ENCODE measurements at places on chromosomes 6 and 20.

DNA sequence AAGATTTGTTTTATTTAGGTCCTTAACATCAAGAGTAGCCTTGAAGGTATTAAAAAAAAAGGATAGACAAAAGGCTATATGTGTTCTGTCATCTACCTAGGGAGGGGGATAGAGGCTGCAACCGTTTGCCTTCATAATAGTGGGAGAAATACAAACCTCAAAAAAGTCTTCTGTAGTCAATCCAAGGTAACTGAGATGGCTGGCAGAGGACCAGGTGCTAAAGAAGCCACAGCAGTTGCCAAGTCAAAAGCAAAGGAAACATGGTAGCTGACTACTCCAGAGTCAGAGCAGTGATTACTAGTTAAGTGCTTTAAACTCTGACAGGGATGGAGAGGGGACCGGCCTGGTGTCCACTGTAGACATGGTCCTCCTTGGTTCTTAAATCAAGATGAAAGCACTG is 249.4 kb downstream of the PTPRK start:
- no peak for DNase-seq

GRCh38 chr6:139402876-139403386 is 28.5 kb upstream of the CITED2 start:
- DNase-seq = peak; percentile 97

- DNase-seq = no peak
Observed at GRCh38 chr6:51163843-51164529, 345.3 kb downstream of the TFAP2B start.

DNA sequence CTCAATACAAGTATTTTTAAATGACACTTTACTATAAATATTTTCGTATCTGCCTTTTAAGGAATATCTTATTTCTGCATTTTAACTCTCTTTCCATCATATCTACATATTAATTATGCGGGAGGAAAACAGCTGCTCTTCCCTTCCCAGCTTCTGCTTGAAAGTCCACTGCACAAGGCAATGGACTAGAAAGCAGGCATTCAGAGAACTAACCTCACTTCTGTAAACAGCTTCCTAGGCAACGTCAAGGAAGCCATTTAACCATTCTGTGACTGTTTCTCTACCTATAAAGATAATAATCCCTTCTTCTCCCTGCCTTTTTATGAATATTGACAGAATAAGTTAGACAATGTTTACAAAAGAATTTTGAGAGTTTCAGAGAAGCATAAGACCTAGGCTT is 319.4 kb downstream of the BTBD9 start:
- DNase-seq = no peak

GRCh38 chr6:92231171-92231701 is 1188.1 kb downstream of the EPHA7 start:
- DNase-seq = no peak

- no peak for DNase-seq
Observed at GRCh38 chr6:144179828-144180227, 29.5 kb downstream of the STX11 start.

- DNase-seq = no peak
Observed at GRCh38 chr6:149332602-149333265, 15.2 kb downstream of the TAB2 start.

GRCh38 chr6:48057601-48058000 is 53.4 kb downstream of the PTCHD4 start:
- DNase-seq = no peak

GRCh38 chr6:13761361-13762036 is 49.9 kb upstream of the RANBP9 start:
- DNase-seq = peak; percentile 59

DNA sequence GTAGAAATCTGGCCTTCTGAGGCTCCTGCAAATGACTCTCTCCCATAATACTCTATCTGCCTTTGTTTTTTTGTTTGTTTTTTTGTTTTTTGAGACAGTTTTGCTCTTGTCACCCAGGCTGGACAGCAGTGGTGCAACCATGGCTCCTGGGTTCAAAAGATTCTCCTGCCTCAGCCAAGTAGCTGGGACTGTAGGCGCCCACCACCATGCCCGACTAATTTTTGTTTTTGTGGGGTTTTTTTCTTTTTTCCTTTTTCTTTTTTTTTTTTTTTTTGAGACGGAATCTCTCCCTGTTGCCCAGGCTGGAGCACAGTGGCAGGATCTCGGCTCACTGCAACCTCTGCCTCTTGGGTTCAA is 16.6 kb upstream of the STK38 start:
- no peak for DNase-seq

DNA sequence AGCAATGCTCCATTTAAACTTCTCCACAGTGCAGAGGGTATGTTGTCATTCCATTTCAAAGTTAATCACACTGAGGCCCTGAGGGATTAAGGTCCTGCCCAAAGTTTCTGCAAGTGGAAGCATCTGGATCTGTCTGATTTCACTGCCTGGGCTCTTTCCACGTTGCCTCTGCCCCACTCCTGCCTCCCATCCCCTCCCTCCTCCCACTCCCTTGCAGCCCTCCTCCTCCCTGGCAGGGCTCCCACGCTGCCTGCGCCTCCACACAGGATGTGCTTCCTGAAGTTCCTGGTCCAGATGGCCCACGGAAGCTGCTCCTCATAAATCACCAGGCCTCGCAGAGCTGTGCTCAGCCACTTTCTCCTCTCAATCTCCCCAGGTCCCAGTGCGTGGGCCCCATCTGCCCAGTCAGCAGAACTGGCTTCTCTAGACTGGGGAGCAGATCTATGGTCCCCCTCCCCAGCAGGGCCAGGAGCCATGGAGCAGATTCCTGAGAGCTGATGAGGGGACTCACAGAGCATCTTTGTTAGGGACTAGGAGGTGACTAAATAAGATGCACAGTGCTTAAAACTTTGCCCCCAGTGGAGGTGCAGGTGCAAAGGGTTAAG is 65.4 kb upstream of the MAFB start:
- peak; percentile 68 for DNase-seq

DNA sequence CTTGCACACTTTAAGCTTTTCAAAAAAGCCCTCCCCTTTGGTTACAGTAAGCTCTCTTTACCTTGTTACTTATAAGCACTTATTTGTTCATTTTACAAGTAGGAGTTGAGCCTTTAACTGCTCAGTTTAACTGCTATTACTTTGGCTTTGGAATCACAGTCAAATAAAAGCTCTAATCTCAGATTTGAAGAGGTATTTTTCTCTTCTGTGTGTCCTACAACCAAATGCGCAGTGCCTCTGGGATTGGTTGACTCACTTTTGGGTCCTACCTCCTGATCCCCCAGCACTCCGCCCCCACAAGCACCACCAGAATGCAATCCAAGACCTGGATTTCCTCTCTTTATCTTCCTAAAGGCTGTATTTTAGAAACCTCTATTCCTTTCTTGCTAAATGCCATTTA is 2.5 kb downstream of the NCOA7 start:
- peak; percentile 60 for DNase-seq

DNA sequence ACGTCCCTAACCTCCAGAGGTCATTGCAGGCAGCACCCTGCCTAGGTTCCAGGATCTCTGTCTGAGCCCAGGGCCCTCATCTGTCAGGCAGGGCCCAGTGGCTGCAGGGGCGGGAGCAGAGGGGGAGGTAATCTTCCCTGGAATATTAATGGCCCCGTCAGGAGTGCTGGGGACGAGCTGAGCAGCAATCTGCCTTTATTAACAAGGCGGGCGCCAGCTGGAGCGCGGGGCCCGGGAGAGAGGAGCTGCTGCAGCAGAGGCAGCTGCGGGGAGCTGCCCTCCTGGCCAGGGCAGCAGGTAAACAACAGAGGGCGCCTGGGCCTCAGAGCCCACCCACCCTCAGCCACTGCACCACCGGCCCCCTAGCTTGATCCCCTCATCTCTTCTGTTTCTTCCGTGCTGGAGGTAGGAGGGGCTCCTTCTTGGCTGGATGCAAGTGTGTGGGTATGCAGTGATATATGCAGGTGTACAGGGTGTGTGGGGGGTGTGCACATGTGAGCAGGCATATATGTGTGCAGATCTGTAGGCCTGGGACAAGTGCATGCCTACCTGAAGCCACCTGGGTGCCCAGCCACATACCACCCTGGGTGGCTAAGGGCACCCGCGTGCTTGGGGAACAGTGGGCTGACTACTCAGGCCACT is 131.8 kb upstream of the MLN start:
- DNase-seq = no peak

GRCh38 chr20:62297449-62298227 is 5.2 kb upstream of the ADRM1 start:
- no peak for DNase-seq

DNA sequence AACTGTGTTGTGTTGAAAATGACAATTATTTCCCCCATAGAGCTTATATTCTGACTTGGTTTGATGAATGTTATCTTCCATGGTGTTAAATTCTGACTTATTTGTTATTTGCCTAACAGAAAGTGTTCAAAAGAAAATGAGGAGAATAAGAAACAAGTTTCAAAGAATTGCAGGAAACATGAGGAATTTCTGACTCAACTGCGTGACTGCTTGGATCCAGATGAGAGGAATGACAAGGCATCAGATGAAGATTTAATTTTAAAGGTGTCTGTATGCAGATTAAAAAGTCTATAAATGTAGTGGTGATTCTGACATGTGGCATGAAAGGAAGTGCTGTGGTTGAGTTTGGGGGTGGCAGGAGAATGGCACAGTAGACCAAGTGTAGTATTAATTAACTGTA is 50.6 kb downstream of the CCDC170 start:
- DNase-seq = no peak

Data from fibroblast of mammary gland (primary cell).